T-helper 22 cell (primary cell): ENCODE measurements at places on chromosomes 16 and 17.

GRCh38 chr16:27444015-27444414 lies 42.0 kb downstream of the IL21R start:
- DNase-seq, result no peak

- DNase-seq, result no peak
These were observed 15.1 kb downstream of the IGSF6 start for GRCh38 chr16:21637032-21637968.

DNA sequence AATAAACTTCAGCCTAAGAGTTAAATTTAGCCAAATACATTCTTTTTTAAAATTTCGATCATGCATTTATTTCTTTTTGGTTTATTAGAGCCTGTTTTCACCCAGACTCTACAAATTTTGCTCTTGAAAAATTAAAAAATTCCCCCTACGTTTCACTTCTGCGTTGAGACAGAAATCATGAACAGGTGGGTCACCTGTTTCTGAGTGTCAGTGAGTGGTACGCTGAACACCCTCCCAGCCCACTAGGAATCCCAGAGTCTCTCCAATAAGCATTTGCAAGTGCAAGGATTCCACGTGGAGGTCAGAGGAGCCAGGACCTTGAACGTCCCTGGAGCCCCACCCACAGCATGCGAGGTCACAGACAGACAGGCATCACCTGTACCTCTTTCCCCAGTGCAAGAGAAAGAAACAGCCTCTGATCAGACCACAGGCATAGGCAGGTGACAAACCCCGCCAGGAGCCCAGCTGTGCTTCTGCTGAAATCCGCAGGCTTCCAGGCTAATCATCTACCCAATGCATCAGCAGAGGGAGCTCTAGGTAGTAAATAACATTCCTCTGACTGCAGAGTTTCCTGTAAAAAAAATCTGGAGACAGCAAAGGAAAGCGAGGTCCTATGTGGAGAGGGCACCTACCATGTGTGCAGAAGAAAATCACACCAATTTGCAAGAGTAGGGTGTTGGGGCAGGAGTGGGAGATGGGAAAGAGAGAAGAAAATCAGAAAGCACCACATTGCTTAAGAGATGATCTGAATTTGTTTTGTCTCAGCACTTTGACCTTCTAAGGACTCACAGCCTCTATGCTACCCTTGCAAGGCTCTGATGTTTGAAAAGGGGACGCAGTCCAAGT lies 5.9 kb upstream of the XYLT1 start:
- DNase-seq, result no peak

DNA sequence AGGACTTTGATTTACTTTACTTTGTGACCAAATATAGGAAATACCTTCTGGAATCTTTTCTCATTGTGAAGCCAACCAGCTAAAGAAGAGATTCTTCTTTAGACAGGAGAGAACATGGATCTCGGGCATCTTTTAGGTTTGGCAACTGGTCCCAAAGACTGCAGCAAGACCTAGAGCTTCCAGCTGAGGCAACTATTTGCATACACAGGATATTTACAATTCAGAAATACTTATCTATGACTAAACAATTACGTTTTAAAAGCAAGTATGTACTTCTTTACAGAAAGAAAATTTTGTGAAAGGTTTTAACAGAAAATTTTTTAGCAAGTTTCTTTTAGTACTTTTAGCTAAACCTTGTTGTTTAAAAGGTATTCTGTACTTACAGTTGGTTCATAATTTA lies 106.5 kb downstream of the MAP2K4 start:
- DNase-seq, result no peak

DNA sequence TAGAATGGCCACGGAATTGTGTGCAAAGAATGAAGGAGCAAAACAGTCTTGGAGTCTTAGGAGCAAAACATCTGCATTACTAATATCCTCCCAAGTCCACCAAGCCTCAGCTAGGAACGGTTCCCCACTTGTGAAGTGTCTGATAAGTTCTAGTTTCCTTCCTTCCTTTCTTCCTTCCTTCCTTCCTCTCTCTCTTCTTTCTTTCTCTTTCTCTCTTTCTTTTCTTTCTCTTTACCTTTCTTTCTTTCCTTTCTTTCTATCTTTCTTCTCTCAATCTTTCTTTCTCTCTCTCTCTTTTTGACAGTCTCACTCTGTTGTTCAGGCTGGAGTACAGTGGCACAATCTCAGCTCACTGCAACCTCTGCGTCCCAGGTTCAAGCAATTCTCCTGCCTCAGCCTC lies 160.8 kb downstream of the FOXL1 start:
- DNase-seq, result no peak

- no peak for DNase-seq
These were observed at the start of gene PYDC1 for GRCh38 chr16:31216422-31217135. Gene PYDC1 (minus strand): TSS chr16:31217135. CDS start chr16:31217028, 107 bp downstream.

- DNase-seq, result no peak
These were observed 13.4 kb downstream of the GINS2 start for GRCh38 chr16:85675251-85675874.
